ENCODE measurements at places on chromosomes 16 and 17.

DNA sequence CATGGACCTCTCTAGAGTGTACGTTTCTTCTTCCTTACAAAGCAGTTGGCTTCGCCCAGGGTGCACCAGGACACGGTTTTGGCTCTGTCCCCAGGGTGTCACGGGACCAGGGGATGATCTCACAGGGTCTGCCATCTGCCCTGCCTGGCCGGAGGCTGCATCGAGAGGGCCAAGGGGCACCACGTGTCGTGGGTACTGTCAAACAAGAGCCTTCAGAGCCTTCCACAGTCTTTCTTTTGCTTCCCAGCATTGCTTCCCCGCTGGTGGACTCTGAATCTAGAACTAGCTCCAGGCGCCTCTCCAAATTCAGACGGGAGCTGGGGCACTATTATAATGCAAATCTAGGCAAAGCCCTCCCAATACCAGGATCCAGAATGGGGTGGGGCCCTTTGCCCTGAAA lies 47.9 kb downstream of the MAPT start:
- DNase-seq: peak; percentile 81

- no peak for DNase-seq
Observed at GRCh38 chr17:40451420-40451819, 8.2 kb downstream of the IGFBP4 start.

DNA sequence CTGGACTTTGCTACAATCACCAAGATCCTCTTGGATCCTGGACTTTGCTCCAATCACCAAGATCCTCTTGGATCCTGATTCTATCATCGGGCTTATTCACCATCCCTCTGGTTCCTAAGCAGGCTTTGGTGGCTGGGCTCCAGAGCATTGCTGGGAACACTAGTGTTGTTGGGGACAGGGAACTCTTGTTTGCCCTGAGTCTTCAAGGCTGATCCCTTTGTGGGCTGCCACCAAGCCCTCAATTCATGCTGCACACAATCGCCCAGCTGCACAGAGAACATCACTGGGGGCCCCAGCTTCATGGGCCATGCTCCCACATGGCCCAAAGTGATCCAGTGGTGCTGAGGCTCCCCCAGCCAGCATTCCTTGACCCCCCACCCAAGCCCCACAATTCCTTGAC lies 88.3 kb downstream of the TMEM132E start:
- DNase-seq: no peak

DNA sequence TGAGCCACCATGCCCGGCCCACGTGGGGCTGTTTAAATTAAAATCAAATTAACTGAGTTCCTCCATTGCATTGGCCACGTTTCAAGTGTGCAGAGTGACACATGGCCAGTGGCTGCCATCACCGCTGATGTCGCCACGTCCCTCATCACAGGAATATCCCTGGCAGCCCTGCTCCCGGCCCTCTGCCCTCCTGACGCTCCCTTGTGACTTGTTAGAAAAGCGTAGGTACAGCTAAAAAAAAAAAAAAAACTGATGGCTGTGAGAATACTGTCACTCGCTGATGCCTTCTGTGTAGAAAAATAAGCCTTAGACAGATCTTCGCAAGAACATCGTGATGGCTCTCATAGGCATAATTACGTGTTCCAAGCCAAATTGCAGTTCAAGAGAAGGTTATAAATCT lies 21.7 kb downstream of the CARHSP1 start:
- DNase-seq: no peak

- DNase-seq: peak; percentile 98
Observed at GRCh38 chr16:53827741-53828140, 123.8 kb downstream of the FTO start.

DNA sequence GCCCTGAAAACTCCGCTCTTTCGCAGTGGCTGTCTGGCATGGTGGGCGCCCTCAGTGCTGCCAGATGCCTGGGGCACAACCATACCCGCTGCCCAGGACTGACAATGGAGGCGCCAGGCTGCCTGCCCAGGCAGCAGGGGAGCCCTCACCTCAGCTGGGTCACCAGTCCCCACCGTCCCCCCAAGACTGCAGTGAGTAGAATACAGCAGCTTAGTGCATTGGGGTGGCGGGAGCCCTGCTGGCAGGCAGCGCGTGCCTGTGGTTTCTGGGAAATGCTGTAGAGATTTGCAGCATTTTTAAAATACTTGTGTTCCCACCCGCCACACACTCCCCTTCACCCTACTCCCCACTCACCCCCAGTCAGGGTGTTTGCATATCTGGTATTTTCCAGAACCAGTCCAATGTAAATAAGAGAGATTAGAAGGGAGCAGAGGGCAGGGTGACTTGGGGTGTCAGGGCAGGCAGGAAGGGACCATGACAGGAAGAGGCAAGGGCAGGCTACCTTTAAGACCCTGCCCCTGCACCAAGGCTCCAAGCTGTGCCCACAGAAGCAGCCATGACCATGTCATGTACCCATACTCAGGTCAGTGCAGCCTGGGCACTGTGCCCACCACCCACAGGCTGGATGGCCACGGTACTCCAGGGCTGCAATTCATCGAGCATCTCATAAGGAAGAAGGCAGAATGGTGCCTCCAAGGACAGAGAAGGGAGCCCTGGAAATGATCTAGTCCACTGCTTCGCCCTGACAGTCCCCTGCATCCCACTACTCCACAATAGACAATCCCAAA lies 21.5 kb downstream of the MYO18A start:
- DNase-seq: no peak

DNA sequence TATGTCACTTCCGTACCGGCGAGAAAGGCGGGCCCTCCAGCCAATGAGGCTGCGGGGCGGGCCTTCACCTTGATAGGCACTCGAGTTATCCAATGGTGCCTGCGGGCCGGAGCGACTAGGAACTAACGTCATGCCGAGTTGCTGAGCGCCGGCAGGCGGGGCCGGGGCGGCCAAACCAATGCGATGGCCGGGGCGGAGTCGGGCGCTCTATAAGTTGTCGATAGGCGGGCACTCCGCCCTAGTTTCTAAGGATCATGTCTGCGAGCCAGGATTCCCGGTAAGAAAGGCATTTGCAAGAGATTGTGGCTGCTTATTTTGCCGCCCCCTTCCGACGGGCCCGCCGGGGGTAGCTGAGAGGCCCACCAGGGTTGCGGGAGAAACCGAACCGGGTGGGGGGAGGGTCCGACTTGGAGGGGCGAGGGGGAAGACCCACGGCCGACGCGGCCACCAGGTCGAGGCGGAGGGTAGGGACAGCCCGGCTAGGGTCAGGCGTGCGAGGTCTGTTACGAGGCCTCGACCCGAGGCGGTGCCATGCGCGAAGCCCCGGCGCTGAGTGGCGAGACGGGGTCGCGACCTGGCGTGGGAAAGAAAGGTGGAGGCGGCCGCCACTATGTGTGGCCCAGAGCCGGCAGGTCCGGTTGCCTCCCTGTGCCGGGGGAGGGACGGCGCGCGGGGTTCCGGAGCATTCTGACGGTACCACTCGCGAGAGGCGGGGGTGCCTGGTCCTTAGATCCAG lies 6.7 kb upstream of the CD68 start:
- peak; percentile 99 for DNase-seq

DNA sequence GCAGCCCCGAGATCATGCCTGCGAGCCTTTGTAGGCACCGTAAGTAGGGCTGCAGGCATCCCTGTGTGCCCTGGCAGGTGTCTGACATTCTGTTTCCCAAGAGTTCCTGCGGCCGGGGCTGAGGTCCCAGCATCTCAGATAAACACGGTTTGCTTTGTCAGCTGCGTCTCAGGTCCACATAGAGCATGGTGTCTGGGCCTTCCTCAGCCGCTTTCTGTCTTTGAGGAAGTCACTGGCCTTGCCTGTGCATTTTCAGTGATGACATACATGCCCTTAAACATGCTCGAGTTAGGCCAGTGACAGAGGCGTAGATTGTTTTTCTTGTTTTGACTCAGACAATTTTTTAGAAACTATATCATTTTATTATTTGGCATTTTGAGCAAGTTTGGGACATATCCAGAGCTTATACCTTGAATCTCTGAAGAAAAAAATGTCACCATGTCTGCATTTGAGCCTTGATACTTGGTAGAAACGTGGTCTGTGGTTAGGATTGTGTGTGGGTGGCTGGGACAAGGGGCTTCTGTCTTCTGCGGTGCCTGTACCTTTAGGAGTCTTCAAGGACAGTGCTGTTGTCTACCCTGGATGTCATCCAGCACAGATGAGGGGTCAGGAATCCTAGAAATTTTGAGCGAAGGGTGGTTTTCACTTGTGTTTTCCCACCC lies 105.8 kb downstream of the SNX29 start:
- no peak for DNase-seq

- DNase-seq: no peak
Observed at GRCh38 chr16:23145186-23145585, 4.1 kb downstream of the USP31 start.

DNA sequence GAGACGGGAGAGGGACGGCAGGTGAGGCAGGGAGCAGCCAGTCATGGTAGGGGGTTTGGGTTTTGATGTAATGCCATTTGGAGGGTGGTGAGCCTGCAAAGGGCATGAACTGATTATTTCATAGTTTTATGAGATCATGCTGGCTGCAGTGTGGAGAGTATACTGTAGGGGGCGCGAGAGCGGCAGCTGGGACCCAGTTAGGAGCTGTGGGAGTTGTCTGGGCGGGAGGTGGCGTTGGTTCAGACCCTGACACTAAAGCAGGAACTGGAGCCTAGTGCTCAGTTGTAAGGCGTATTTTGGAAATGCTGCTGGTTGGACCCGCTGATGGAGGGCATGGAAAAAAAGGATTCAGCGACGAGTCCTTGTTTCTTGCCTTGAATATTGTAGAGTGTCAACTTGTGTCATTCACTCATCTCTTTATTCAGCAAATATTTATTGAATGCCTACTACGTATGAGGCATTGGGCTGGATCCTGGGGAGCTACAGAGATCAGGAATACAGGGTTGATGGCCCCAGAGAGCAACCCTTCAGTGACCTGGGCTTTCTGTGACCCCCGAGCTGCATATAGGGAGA lies 23.7 kb upstream of the KDM8 start:
- DNase-seq: peak; percentile 36

DNA sequence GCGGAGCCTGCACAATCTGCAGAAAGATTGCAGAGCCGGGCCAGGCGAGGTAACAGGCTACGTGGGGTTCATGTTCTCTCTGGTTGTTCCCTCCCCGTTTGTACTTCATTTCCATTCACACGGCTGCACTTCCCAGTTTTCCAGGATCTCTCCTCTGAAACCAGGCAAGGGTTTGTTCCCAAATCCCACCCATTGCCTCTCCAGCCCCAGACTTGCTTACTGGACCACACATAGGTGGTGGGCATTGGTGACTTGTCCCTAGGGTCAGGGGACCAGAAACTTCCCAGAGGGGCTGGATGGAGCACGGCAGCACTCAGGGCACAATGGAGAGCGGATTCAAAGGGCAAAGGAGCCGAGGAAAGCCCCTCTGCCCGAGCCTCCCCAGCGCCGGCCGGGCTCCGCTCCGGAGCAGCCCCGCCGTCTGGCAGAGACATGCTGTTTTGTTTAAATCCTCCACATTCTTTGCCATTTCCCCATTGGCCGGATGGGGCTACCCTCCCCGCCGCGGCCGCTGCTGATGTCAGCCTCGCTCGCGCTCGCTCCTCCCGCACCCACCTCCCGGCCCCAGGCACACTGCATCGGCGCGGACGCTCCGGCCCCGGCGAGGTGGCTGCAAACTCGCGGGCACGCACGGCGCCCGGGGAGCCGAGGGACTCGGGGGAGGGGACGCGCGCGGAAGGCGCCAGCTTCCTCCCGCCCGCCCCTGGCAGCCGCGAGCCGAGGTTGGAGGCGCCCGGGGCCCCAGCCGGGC lies at the start of gene PITPNC1:
PITPNC1 (plus strand) TSS at position 545 of the 751 bp plus-strand sequence.
- DNase-seq: peak; percentile 73

- DNase-seq: no peak
Observed at GRCh38 chr16:18841833-18842525, 40.6 kb upstream of the ARL6IP1 start.

DNA sequence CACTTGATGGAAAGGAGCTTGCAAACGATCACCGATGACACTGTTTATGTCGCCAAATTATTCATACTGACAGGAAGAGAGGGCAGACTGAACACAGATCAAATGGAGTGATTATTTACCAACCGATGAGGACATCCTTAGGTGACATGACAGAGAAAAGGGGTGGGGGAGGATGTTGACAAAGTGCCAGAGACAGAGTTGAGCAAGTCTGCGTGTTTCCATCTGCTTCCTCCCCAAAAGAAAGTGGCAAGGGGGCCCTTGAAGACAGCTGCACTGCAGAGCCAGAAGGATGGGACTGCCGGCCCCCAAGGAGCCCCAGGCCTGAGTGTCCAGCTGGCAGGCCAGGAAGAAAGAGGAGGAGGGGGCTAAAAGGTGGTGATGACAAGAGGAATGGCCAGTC lies 191.0 kb upstream of the RPL38 start:
- no peak for DNase-seq

GRCh38 chr16:30533748-30534367 lies 800 bp downstream of the ZNF747 start:
- DNase-seq: no peak

DNA sequence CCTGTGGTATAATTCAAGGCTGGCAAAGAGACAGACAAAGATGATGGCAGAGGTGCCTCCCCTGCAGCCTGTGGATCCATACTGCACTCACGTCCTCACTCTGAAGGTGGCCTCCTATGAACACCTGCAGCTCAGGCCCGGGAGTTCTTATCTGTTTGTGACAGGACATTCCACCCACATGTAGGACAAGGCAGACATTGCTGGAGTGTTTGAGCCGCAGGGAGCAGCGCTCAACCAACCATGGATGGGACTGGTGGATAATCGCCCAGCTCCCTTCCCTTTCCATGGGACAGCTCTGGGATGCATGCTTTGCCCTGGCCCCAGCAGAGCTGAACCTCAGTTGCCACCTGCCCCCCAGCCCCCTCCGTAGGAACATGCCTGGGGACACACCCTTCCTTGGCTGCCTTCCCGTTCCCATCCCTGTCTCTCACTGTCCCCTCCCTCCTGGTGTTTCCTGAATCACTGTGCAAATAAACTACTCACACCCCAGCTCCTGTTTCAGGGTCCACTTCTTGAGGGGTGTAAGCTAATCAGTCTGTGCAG lies 22.2 kb downstream of the ITPRIPL2 start:
- DNase-seq: no peak

DNA sequence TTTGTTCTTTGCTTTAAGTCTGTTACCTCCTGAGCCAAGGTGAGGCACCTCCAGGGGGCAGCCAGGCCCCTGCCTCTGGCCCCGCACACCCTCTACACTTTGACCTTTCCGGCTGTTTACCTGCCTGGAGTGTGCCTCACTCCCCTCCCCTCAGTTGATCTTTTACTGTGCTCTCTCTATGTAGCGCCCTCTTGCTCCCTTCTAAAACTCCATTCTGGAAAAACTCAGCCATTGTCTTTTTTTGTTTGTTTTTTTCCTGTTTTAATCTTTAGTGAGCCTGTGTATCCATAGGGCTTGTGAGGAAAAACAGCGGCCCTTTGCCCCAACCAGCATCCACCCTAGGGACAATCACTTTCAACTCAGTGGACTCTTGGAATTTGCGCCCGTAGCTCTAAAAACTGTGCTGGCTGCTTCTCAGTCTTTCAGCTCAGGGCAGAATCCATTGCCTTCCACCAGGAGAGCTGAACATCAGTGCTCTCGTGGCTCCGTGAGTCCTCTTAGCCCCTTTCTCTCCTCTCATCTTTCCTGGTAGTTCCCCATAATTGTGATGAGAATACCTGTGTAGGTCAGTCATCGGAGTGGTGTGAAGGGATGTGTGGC lies 4.3 kb downstream of the AMDHD2 start:
- DNase-seq: no peak

All from foreskin melanocyte (primary cell).